ENCODE measurements at places on chromosomes 11 and 22.

DNA sequence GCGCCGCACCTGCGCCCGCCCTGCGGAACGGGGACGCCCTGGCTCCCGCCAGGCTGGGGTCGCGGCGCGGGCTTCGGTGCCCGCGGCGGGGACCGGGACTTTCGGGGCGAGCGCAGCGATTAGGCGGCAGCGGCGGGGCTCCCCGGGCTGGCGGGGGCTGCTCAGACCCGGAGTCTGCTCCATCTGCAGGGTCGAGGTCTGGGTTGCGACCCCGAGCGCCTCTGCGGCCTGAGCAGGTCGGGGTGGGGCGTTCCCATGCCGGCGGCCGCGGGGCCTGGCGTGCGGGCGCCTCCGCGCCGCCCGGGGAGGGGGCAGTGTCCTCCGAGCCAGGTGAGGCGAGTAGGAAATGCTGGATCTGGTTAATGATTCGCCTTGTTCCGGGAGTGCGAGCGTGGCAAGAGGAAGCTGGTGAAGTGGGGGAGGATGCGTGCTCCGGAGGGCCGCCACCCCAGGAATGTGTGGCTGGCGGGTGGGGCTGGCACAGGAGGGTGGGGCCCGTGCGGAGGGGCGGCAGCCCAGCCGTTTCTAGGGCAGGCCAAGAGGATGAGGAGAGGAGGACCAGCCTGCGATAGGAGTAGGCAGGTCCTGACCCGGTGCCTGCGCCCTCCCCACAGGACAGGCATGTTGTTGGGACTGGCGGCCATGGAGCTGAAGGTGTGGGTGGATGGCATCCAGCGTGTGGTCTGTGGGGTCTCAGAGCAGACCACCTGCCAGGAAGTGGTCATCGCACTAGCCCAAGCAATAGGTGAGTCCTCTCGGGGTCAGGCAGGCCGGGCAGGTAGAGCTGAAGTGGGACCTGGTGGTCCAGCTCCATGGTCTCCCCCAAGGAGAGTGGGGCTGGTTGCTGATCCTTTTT lies 606 bp downstream of the RASSF7 start:
- no peak for DNase-seq

DNA sequence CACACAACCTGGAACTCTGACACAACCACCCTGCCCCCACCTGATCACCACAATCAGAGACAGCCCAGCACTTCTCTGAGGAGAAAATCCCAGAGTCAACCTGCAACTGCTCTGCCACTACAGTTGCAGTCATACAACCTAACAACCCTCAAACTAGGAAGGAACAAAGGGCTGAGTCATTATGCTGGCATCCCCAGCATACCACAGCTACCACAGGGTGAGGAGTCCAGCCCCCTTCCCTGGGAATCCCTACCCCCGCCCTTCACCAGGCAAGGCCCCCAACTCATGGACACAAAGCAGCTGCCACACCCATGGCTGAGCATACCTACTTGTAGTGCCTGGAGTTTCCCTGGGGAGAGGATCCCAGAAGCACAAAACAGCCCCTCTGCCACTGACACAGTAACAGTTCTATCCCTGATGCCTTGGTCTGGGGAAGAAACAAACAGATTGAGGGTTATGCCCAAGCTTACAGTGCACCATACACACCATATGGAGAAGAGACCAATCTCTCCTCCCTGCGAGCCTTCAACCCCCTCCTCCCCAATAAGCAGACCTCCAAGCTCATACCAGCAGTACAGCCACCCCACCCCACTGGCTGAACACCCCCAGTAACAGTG lies 68.5 kb upstream of the C11orf58 start:
- no peak for DNase-seq

DNA sequence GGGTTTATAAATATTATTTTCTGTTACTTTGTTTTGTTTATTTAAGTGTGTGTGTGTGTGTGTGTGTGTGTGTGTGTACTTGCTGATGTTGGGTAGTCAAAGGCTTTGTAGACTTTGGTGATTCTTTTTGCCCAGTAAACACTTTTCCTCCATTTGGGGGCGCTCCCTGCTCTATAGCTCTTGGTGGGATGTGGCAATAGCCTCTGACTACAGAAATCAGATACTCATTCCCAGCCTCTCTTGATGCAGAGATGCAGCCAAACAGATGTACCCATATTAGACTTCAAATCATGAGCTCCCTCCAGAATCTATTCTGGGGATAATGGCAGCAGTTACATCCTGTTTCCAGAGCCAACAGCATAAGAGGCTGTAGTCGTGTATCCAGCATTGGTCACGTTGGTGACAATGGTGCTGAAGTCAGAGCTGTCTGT lies 33.4 kb upstream of the APOL5 start:
- DNase-seq, result peak; percentile 41

- DNase-seq, result peak; percentile 89
Measured at GRCh38 chr11:121321614-121322243, 29.2 kb downstream of the SC5D start.

DNA sequence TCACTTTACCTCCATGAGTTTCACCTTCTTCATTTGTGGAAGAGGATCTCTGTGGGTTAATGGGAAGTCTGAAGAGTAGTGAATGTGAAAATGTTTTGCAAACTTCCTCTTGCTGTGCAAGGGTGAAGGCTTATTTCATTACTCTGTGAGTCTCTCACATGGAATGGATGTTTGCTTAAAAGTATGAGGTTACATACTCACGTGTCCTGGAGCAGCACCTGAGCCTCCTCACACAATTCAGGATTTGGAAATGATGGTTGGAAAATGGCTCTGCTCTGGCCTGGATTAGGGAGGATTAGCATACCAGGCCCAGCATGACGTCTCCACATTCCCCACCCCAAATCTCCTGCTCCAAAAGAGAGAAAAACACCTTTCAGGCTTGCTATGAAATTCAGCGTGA lies 4.8 kb downstream of the GRAMD1B start:
- peak; percentile 80 for DNase-seq

GRCh38 chr22:19429950-19430889 lies 1.3 kb downstream of the HIRA start:
- DNase-seq, result no peak

- no peak for DNase-seq
Measured at GRCh38 chr22:48931452-48931851, 896.2 kb downstream of the BRD1 start.

- no peak for DNase-seq
Measured at GRCh38 chr11:10413268-10413667, 41.8 kb upstream of the AMPD3 start.

DNA sequence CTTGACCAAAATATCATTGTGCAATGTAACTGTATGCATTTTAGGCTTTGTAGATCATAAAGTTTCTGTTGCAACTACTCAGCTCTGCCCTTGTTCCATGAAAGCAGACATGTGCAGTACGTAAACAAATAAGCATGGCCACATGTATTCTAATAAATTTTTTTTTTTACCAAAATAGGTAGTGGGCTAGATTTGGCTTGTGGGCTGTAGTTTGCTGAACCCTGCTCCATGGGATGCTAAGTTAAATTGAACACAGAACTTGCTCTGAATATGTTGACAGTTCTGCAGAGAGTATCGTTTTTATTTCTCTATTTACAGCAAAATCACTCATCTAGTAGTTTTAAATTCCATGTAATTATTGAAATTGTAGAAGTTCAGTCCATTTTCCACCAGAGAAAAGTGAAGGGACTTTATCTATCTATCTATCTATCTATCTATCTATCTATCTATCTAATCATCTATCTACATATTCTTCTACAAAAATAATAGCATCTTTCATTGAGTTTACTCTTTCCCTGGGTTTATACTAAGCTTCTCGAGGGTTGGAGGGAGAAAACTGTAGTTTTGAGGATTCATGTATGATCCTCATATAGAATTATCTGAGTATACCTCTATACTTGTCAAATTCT lies 9.5 kb upstream of the OOSP4A start:
- no peak for DNase-seq

DNA sequence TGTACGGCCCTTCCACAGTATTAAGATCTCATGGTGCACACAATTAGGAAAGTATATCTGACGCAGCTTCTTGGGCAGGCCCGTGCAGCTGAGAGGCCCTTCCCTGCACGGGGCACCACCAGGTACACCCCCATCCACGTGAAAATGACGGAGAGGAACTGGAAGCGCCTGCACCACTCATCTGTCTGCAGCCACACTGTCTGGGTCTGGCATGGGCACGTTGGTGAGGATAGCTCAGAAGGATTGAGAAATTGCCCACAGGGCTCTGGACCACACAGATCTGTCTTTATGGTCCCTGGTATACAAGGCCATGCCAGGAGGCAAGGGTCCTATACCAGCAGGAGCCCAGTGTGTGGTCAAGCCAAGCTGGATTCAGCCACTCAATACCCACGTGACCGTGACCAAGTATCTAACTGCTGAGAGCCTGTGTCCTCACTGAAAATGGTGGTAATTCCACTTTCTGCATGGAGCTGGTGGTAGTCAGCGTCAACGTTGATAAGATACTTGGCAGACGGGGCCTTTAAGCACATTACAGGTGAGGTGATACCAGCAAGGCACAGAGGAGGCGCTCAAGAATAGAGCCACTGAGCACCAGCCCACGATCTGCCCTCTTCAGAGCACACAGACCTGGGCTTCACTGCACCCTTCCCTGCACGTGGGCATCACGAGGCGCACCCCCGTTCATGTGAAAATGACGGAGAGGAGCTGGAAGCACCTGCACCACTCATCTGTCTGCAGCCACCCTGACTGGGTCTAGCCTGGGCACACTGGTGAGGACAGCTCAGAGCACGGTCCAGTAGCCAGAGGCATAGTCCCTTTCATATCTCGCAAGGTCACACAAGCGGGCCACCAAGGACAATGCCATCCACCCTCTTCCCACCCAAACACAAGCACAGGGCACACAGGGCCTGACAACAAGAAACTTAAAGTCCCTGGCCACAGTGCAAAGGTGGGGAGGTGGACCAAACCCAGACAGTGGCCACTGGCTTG lies 28.4 kb downstream of the SHANK2 start:
- no peak for DNase-seq

DNA sequence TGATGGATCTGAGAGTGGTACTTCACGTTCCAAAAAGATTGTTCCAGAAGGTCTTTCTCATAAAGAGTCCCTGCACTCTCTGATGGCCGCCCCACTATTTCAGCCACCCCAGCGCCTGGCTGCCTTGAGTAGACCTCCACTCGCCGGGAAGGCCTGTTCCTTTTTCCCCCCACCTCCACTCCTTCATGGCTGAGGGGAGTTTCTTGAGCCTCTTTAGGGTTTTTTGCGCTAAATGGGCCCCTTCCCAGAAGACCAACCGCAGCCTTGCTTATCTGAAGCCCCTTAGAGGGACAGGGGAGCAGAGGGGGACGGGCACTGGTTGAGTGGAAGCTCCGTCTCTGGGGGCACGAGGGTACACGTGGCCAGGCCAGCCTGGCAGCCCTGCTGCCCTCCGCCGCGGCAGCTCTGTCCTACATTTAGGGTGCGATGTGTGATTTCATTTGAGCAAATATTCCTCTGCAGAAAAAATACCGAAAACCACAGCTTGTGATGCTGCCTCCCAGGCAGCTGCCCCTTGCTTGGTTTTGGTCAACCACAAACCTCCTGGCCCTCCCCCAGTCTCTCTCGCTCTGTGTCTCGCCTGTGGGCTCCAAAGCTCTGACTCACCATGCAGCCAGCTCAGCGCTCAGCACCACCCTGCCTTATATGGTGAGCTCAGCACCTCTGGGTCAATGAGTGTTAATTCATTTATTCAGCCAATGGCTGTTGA lies 88.7 kb downstream of the TP53I11 start:
- DNase-seq, result peak; percentile 89

- DNase-seq, result no peak
Measured at GRCh38 chr22:36395915-36396314, 8.1 kb upstream of the MYH9 start.

GRCh38 chr11:118152552-118153471 lies at the start of gene SCN4B:
SCN4B (minus strand) TSS chr11:118152823; CDS start chr11:118152673, 150 bp downstream.
- peak; percentile 76 for DNase-seq
